ENCODE measurements at places on chromosomes 12 and 14. TPM values are rescaled to one million over a fixed set of nuclear protein-coding genes. Genes with fewer than 3 reads are reported as not detected.

DNA sequence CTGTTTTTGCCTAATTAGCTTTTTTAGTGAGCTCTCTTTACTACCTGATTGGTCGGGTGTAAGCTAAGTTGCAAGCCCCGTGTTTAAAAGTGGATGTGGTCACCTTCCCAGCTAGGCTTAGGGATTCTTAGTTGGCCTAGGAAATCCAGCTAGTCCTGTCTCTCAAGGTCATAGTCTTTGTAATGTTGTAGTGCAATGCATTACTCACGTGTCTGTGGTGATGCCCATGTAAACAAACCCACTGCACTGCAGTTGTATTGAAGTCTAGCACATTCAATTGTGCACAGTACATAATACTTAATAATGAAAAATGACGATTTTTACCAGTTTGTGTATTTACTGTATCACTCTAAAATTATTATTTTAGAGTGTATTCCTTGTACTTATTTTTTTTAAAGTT, 335.5 kb downstream of the NUAK1 start:
- no peak for DNase-seq

DNA sequence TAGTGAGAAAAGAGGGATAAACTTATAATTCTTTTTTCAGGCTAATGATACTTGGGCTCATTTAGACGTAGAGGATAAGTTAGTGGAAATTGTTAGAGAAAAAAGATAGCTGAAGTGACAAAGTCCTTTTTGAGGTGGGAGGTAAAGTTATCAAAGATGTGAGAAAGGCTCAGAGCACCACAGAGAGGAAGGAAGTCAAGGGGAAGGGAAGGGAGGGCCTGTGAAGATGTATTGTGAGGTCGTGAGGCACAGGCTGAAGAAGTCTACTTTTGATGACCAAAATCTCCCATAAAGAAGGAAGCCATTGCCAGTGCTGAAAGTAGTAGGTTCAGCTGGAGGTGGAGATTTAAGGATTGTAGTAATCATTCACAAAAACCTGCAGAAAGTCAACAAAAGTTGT, 19.4 kb upstream of the PTGDR start:
- no peak for DNase-seq

GRCh38 chr12:116694653-116695463, 43.0 kb downstream of the SPRING1 start:
- DNase-seq, result no peak

GRCh38 chr12:31363416-31363809, 37.5 kb upstream of the SINHCAF start:
- no peak for DNase-seq

GRCh38 chr12:51077930-51078329, 5.5 kb downstream of the CSRNP2 start:
- no peak for DNase-seq

DNA sequence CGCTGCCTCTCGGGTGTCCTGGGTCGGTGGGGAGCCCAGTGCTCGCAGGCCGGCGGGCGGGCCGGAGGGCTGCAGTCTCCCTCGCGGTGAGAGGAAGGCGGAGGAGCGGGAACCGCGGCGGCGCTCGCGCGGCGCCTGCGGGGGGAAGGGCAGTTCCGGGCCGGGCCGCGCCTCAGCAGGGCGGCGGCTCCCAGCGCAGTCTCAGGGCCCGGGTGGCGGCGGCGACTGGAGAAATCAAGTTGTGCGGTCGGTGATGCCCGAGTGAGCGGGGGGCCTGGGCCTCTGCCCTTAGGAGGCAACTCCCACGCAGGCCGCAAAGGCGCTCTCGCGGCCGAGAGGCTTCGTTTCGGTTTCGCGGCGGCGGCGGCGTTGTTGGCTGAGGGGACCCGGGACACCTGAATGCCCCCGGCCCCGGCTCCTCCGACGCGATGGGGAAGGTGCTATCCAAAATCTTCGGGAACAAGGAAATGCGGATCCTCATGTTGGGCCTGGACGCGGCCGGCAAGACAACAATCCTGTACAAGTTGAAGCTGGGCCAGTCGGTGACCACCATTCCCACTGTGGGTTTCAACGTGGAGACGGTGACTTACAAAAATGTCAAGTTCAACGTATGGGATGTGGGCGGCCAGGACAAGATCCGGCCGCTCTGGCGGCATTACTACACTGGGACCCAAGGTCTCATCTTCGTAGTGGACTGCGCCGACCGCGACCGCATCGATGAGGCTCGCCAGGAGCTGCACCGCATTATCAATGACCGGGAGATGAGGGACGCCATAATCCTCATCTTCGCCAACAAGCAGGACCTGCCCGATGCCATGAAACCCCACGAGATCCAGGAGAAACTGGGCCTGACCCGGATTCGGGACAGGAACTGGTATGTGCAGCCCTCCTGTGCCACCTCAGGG, 679 bp downstream of the ARF6 start:
- no peak for DNase-seq

GRCh38 chr12:3632256-3632655, 120.7 kb downstream of the CRACR2A start:
- no peak for DNase-seq

RTL1 gene
- 0.03 TPM for polyA plus RNA-seq

KRT2 gene
- polyA plus RNA-seq, result not detected
